ENCODE measurements at places on chromosomes 4 and X. TPM values are rescaled to one million over a fixed set of nuclear protein-coding genes. Genes with fewer than 3 reads are reported as not detected.

ODAPH gene
- total RNA-seq, result not detected

HS3ST1 gene
- 8.8 TPM for total RNA-seq

RNF212 gene
- total RNA-seq, result 33.6 TPM

DNA sequence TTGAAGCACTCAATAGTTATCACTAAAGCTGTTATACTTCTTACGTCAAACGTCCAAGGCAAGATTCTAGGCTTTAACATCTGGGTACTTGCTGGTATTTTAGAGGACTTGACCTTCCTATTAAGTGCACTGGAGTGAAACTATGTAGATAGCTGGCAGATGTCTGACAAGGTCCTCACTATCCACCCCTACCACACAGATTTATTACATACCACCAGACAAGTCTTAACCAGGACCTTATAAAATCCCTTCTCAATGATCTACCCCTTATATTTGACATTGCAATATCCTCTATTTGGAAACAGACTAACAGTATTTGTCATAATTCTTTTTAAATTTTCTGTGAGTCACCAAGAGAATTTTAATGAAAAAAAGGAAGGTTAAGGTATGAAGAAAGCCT lies 78.8 kb downstream of the PDGFC start:
- no peak for DNase-seq
- H3K36me3 ChIP-seq, result no peaks in the 10 kb centered on the region
- no peaks in the 10 kb centered on the region for H3K27me3 ChIP-seq
- H3K4me3 ChIP-seq, result no peak overlapping the region

DNA sequence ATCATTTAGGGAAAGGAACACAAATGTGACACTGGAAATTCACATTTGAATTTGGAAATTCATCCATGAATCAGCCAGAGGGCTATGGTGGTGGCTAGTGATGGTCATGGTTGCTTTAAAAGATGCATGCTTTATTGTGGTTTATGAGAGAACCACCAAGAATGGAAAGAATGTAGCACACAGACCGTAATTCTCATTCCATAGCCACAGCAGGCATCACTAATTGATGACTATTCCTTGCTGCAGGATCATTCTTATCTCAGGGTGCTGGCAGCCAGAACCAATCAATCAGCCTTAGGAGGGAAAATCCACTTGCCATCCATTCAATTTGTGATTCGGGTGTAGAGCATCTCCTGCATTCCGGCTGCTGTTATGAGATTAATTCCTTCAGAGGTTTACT lies 115.6 kb downstream of the DHRSX start:
- no peaks in the 10 kb centered on the region for H3K4me1 ChIP-seq
- H3K27me3 ChIP-seq, result no peaks in the 10 kb centered on the region
- no peaks in the 10 kb centered on the region for H3K36me3 ChIP-seq
- H3K27ac ChIP-seq, result no peak overlapping the region
